AG04450 (cell line): ENCODE measurements at places on chromosomes 16 and 17.
A peak's percentile ranks its signal among the peaks of the same experiment; 100 is the strongest.

DNA sequence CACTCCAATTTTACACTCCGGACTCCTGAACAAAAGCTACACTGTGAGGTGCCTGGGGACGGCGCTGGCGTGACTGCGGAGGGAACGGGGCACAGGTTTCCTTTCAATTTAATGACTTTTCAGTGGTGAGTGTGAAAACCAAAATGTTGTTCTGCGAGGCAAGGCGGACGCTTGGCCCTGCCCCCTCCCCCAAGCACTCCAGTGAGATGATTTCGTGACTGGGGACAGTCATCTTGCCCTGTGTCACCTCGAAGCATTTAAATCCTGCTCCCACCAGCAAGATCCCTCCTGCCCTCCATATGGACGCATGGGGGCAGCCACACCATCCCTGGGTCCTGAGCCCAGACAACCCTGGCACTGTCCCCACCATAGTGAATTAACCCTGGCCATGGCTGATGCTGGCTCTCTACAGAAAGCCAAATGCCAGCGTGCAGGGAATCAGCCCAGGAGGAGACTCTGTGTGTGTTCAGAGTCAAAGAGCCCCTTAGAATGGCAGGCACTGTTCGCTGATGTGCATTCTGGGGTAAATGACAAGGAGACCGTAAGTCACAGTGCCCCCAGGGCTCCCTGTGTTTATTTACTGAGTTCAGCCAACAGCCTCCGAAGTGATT lies 41.0 kb downstream of the C16orf95 start:
- no peak for DNase-seq

DNA sequence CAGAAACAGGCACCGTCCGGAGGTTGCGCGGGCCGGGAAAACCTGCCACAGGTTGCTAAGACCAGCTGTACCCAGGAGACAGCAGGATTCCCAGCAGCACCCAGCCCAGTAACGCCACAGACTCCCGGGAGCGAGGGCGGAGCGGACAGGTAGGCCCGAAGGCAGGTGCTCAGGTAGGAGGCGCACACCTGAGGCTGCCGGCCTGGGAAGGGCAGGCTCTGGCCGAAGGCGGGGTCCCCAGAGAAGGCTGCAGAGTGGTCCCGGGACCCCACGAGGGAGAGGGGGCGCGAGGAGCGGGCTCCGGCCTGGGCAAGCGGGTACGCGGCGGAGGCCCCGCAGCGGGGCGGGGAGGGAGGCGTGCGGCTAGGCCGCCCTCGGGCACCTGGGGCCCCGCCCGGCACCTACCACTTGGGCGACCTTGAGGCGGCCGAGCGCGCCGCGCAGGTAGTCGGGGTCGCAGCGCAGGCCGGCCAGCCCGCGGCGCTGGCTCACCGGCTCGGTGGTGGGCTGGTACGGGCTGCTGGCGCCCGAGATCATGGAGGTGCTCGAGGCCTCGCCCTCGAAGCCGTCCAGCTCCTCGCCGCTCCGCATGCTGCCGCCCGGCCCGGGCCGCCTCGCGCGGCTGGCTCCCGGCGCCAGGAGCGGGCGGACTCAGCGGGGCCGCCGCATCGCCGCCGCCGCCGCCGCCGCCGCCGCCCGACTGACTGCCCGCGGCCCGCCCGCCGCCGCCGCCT lies 441 bp downstream of the CMTM4 start:
- no peak for DNase-seq

- no peak for DNase-seq
These were observed 33.9 kb downstream of the ZNF652 start for GRCh38 chr17:49327835-49328784.

GRCh38 chr16:28108590-28109247 lies 45.2 kb upstream of the GSG1L start:
- no peak for DNase-seq

GRCh38 chr17:77388384-77389306 lies 247.9 kb downstream of the SEC14L1 start:
- no peak for DNase-seq

- DNase-seq, result peak; percentile 24
These were observed 10.8 kb upstream of the SLC46A1 start for GRCh38 chr17:28416703-28417311.

- no peak for DNase-seq
These were observed 10.5 kb downstream of the DOK4 start for GRCh38 chr16:57475711-57476339.

DNA sequence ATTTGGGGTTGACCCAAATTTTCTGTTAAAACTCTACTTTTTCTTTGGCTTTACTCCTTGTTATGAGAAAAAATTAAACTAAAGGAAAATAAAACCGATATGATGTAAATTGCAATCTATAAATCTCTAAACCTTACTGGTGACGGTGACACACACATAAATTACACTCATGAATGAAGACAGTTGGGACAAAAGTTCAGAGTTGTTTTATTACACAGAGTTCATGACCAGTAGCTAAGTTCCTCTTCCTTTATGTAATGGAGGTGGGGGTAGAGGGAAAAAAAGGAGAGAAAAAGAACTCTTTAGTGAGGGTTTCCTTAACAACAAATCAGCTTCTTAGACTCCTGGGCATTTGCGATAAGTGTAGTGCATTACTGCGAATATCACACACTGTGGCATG lies 220.7 kb downstream of the KCNJ2 start:
- DNase-seq, result no peak

GRCh38 chr16:67409631-67410030 lies 6.6 kb downstream of the ZDHHC1 start:
- DNase-seq, result no peak

DNA sequence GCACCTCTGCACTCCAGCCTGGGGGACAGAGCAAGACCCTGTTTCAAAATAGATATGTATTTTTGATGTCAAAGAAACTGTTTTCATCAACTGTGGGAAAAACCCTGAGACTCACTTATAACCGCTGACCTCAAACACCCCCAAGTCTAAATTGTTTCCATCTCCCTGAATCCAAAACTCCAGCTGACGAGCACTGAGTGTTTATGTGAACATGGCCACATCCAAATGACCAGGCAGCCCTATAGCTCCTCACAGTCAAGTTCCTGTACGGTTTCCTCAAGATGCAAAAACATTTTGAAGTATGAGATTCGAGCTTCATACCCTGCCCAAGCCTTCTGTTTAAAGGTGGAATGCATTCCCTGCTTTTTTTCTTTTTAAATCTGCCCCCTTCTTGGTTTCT lies 45.3 kb upstream of the ZCCHC14 start:
- DNase-seq, result no peak

DNA sequence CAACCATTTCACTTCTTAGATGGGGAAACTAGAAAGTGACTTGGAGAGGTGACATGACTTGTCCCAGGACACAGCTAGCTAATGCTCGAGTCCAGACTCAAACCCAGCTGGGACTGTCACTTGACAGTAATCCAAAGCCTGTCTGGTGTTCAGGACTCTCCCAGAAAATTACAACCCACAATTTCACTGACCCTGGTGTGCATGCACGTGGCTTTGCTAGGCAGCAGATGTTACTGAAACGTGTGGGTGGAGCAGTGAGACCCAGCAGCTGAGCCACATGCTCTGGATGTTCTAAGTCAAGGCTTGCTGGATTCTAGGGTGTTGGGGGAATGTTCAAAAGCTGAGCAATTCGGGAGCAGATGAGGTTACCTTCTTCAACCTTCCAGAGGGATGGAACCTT lies 364.6 kb downstream of the GRIN2A start:
- no peak for DNase-seq

GRCh38 chr17:75892556-75893224 lies 4.1 kb downstream of the TRIM65 start:
- no peak for DNase-seq

DNA sequence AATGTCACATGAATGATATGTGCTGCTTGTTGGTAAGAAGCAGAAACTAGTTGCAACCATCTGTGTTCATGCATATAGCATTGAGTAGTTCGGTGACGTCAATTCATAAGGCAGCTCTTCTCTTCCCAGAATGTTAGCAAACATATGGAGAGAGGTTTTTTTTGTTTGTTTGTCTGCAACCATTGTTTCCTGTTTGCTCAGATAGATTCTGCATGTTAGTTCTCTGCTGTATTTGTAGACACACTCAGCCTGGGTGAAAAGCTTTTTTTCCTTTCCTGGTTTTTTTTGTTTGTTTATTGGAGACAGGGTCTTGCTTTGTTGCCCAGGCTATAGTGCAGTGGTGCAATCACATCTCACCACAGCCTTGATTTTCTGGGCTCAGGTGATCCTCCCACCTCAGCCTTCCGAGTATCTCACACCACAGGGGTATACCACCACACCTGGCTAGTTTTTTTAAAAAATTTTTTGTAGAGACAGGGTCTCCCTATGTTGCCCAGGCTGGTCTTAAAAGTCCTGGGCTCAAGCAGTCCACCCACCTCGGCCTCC lies 16.7 kb downstream of the WSB1 start:
- DNase-seq, result no peak

DNA sequence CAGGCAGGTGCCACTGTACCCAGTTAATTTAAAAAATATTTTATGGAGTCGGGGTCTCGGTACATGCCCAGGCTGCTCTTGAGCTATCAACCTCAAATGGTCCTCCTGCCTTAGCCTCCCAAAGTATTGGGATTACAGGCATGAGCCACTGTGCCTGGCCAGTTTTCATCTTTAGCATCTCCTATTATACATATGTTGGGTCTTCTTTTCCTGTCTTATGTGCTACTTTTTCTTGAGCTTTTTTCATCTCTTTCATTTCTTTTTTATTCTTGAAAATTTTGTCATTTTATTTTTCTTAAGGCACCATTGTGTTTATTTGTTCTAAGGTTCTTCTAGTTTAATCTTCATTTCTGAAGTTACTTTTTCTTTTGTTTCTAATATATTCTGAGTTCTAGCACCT lies 20.7 kb downstream of the BANP start:
- DNase-seq, result no peak

- no peak for DNase-seq
These were observed 301.0 kb downstream of the CPPED1 start for GRCh38 chr16:12502676-12503075.

DNA sequence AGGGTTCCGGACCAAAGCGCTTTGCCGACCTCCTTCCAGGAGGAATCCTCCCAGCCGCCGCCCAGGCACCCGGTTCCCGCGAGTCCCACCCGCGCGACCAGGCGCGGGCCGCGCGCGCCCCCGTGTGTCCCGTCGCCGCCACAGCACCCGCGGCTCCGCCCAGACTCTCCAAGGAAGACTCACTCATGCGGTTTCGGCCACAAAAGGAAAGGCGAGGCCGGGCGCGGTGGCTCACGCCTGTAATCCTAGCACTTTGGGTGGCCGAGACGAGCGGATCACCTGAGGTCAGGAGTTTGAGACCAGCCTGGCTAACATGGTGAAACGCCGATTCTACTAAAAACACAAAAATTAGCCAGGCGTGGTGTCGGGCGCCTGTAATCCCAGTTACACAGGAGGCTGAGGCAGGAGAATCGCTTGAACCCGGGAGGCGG lies 3.5 kb upstream of the PKMYT1 start:
- peak; percentile 7 for DNase-seq

- DNase-seq, result no peak
These were observed 5.4 kb downstream of the HIC1 start for GRCh38 chr17:2060385-2060658.

- DNase-seq, result no peak
These were observed 255.8 kb downstream of the CDH11 start for GRCh38 chr16:64866021-64866420.

- DNase-seq, result no peak
These were observed 303.5 kb downstream of the FOXL1 start for GRCh38 chr16:86881861-86882273.

DNA sequence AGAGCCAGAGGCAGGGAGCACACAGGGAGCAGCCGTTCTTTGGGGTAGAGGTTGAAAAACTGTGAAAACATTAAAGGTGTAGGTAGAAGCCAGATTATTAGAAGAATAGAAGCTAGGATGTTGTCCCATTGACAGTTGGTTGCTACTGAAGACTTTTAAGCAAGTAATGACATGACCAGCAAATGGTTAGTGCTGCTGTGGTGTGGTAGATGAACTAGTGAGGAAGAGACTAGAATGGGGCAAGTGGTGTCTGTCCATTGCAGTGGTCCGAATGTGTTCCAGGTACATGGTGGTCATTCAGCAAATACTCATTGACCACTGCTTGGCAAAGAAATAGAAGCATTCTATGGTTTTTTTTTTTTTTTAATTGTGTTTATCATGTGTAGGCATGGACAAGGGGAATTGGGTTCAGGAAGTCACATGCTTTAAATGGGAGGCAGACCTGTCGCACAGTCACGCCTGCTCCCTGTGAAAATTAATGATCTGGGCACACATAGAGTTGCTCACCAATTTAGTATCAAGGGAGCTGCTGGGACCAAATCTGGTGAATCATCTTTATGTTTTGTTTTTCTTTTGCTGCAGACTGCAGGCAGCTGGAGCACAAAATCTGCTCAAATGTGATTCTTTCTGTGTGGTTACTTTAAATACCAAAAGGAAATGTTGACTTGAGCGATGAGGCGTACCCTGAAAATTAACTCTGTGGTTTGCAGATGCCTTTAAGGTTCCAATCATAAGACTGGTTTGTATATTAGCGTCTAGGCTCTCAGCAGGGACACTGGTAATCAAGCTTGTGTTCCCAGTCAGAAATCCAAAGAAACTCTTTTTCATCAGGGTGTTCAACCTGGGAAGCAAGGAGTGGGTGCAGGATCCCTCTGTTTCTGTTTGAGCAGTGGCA lies 30.7 kb downstream of the YPEL2 start:
- DNase-seq, result peak; percentile 68

DNA sequence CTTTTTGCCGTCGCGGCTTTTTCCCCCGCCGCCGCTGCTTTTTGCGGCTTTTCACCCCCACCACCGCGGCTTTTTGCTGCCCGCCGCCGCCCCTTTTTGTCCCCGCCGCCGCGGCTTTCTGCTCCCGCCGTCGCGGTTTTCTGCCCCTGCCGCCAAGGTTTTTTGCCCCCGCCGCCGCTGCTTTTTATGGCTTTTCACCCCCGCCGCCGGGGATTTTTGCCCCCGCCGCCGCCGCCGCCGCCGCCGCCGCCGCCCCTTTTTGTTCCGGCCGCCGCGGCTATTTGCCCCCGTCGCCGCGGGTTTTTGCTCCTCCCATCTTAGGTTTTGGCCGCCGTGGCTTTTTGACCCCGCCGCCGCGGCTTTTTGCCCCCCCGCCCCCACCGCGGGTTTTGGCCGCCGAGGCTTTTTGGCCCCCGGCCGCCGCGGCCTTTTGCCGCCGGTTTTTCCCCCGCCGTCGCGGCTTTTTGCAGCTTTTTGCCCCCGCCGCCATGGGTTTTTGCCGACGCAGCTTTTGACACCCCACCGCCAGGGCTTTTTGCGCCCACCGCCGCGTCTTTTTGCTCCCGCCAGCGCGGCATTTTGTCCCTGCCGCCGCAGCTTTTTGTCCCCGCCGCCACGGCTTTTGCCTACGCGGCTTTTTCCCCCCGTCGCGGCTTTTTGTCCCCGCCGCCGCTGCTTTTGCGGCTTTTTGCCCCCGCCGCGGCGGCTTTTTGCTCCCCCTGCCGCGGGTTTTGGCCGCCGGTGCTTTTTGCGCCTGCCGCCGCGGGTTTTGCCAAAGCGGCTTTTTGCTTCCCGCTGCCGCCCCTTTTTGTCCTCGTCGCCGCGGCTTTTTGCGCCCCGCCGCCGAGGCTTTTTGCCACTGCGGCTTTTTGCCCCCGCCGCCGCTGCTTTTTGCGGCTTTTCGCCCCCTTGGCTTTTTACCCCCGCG lies 519.4 kb upstream of the WSB1 start:
- DNase-seq, result no peak
